ENCODE measurements at places on chromosomes 7 and 10. TPM values are rescaled to one million over a fixed set of nuclear protein-coding genes. Genes with fewer than 3 reads are reported as not detected.

Gene POU6F2
- 3.7 TPM for total RNA-seq

Gene ABCC2
- total RNA-seq: 3.4 TPM

Gene PSMG3
- total RNA-seq: 20.4 TPM

Gene DPYSL4
- total RNA-seq: 55.0 TPM

Measured in camera-type eye (tissue), 1 donor.